ENCODE measurements at places on chromosomes 2 and 18.

DNA sequence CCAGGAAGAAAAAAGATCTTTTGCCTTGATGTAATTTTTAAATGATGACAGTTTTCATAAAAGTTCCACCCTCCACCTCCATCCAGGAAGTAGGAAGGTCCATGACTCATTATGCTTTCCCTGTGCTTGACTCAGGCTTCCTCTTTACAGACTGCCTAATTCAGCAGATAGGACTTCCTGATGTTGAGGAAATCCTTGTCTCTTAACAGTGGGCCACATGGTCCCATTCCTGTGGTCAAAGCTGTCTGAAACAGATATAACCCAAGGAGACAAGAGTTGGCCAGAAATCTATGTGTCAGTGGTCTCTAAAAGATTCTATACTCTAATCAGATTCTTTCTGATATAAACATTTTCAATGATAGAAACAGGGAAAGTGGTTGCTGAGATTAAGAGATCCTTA lies 119.1 kb downstream of the BAZ2B start:
- DNase-seq: no peak

DNA sequence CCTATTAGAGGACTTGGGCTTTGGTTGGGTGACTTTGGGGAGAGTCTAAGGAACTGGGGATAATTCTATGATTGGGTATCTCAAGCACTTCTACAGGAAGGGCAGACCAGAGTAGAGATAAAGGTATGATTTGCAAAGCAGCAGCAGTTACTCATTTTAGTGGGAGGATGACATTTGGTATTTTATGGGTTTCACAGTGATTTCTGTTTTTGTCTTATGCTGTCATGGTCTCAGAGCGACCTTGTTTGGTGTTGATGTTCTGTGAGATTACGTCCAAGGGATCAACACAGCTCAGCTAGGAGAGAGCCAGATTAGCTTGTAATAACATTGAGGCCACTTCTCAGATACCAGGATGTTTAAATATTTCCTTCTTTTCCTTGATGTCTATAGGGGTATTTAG lies 18.2 kb downstream of the TTR start:
- no peak for DNase-seq

DNA sequence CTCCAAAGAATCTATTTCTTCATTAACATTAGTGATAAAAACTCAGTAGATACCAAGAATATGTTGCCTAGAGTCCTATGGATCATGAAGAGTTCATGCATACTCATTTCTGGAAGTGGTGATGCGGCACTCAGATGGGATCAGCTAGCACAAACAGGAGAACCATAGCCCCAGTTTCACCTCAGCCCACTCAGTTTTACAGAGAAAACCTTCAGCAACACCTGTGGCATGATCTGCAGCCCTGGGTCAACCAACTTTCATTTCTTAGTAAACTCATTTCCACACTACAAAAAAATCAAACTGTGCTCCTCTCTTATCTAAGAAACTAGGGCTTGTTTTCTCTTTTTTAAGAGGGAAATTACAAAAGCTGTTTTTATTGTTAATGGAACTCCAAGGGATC lies 569.4 kb downstream of the CCDC85A start:
- no peak for DNase-seq

DNA sequence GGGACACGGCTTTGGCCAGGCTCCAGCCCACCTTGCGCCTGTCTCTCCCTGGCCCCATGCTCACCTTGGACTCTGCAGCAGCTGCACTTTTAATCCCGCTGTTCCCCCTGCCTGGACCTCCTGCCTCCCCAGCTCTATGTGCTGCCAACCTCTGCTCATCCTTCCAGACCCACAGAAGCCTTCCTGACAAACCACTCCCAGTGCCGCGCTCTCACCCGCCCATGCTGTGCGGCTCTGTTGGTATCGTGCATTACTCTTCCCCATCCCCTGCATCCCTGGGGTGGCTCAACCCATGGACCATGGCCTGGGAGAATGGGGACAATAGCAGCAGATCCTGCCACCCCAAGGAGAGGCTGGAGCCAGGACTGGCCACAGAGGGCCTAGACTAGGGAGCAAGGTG lies 303.6 kb downstream of the CELF4 start:
- no peak for DNase-seq

DNA sequence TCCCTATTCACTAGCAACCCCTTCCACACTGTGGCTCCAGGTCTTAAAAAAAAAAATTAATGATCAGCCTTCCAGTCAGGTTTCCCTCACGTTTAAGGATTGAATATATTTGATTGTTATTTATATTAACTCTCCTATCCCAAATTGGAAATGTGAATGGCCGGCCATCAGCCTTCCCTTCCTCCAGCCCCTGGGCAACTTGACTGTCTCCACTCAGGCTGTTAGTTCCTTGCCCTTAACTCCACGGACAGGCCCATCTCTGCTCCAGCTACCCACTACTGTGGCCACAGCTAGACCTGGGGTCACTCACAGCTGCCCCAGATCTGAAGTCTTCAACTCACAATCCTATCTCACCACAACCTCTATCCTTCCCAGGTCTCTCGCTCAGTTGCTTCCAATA lies 39.9 kb downstream of the THOC1 start:
- DNase-seq: no peak

DNA sequence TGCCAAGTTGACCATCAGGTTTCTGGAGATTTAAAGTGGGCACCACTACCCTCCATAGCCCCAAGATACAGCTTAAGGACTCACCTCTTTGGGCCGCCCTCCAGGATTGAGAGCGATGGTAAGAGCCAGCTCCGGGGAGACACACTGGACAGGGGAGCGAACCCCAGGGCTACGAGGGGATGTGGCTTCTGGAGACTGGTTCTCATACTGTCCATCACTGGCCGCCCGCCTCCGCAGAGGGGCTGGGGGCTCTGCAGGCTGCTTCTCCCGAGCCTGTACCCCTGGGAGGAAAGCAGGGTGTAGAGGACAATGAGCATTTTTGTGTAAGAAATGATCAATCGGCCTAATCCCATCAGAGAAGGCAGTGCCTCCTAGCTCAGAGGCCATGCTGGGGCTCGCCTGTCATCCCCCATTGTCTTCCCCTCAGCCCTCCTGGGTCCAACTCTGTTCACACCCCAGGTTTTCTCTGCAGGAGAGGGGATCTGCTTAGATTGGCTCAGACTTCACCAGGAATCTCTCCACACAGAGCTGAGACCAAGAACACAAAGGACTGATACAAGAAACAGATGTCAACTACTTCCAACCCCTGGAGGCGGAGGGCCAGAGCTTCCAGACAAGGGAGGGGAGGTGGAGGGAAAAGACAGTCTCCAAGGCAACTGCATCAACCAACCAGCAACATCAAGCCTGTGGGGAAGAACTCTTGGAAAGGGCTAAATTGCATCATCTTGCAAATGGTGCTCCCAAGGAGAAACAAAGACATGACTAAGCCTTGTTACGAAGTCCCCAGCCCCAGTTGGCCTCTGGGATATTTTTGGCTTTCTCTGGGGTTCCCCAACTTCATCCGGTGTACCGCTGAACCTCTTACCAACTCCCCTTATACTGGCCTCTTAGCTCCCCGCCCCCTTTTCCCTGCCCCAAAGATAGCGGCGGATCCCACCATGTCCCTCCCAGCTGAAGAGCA lies 166.6 kb downstream of the TNS1 start:
- no peak for DNase-seq

GRCh38 chr2:71604726-71605120 lies 151.4 kb downstream of the DYSF start:
- DNase-seq: no peak

- no peak for DNase-seq
Measured at GRCh38 chr2:208370881-208371633, 35.5 kb upstream of the PTH2R start.

- DNase-seq: no peak
Measured at GRCh38 chr2:237591141-237591881, 777 bp upstream of the RAB17 start.

DNA sequence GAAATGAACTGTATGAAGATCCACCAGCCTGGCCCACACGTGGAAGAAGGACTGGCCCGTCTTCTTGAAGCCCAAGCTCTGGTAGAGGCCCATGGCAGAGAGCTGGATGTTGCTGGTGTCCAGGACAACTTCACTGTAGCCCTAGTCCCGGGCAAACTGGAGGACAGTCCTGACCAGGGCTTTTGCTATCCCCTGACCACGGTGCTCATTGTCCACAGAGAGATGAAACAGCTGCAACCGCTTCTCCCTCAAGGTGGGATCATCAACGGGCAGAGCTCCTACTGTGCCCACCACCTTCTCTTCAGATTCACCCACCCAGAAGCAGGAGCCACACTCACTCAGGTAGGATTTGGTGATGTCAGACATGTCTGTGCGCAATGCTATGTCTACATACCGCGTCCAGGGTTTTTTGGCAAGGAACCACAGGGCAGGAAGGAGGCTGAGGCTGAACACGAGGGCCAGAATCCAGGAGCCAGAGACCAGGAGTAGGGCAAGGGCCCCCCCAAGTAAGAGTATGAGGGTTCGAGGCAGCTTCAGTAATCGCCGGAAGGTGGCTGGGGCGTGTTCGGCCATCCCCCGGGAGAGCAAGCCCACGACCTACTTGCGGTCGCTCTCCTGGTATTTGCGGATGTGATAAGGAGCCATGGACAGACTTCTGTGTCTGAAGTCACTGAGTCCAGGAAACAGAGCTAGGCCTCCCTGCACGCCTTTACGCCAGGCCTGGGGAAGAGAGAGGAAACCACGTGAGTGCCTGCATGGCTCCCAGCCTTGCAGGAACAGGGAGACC lies 36.3 kb downstream of the TPRKB start:
- no peak for DNase-seq

DNA sequence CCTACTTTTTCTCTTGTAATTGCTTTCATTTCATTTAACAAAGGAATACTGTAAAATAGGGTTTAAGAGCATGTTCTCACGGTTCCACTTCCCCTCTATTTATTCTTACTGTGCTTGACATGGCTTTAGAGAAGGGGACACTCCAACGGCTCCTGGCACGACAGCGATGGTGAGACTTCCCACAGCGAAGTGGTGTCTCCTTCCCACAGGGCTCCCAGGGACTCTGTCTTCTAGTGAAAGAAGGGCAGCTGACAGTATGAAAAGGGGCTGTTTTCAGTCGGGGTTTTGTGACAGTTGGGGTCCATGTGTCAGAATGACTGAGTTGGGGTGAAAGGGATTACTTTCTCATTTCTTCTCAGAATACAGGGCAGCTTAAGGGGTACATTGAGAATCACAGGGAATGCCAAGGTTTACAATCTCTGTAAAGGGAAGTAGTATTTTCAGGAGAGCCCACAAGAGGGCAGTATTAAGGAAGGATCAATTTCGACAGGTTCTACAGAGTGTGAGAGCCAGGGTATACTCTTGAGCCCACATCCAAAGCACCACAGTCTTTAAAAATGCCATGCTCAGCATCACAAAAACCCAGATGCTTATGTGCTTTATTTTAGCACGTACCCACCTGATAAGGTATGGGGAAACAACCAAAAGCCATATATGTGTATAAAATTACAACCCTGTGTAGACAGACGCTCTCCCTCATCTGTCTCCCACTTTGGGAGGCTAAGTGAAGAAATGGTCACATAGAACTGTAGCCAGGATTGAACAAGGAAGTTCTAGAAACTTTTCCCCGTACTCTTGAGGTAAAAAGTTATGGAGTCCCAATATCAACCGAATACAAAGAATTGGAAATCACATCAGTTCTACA lies 31.3 kb upstream of the RAPGEF4 start:
- DNase-seq: no peak

DNA sequence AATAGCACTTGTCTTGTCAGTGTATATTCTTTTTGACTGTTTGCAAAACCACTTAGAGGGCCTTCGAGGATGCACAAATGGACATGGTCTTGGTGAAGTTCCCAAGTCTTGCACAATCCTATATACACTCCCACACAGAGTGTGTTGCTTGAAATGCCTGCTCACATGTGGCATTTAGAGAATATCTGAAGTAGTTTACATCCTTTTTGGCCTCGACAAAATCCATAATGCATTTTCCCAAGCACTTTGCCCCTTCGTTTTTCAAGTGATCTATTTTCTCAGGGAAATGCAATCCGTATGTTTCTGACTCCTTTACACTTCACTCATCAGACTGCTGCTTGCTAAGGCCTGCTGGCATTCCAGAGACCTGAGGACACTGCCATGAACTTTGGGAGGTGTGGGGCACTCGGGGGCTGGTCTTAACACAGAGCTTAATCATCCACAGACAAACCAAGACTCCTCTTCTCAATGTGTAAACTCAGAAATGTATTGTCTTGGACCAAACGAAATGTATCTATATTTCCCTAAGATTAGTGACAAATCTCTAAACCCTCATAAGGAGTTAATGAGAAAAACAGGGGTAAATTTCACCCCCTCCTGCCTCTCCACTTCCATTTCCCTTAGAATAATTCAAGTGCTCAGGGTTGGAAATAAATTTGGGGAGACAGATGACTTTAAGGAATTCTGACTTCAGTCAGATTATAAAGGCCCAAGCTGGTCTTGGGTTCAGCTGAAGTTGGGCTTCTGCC lies 219.3 kb upstream of the APCDD1 start:
- DNase-seq: no peak

DNA sequence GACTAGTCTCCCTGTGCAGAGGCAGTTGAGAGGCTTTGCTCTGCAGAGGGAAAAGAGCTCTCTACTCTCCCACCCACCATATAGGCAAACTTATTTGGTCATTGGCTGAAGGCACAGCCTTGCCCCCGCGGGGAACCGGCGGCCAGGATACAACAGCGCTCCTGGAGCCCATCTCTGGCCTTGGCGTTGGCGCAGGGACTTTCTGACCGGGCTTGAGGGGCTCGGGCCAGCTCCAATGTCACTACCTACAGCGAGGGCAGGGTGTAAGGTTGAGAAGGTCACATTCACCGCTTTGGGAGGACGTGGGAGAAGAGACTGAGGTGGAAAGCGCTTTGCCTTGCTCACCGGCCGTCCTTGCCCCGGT lies 2.2 kb downstream of the ONECUT2 start:
- no peak for DNase-seq

DNA sequence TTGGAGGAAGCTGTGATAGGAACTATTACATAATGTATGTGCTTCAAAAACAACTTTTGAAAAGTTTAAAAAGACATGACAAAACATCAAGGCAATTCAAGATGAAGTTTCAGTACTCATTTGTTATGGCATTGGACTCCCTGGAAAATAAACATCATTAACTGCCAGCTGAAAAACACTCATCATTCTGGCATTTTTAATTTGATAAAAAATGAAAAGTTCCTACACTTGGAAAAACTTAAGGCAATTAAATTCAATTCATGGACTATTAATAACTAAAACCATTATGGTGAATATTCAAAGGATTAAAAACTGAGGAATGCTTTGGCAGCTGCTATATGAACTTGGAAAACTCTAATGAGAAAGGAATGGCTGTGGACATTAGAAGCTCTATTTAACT lies 8.5 kb downstream of the TYW5 start:
- DNase-seq: no peak

- no peak for DNase-seq
Measured at GRCh38 chr2:83342860-83343329, 1116.2 kb downstream of the SUCLG1 start.

All from activated T-cell treated with anti-CD3 and anti-CD28 coated beads, Interleukin-2, amount 50 U/mL, for 48 hours (primary cell).